Activated T-cell treated with anti-CD3 and anti-CD28 coated beads for 24 hours (primary cell): ENCODE measurements at places on chromosomes 13 and 19.

- DNase-seq = no peak
Observed at GRCh38 chr13:113046883-113047244, 58.7 kb upstream of the F7 start.

- DNase-seq = peak; percentile 44
Observed at GRCh38 chr19:6065685-6066374, 44.5 kb downstream of the RFX2 start.

DNA sequence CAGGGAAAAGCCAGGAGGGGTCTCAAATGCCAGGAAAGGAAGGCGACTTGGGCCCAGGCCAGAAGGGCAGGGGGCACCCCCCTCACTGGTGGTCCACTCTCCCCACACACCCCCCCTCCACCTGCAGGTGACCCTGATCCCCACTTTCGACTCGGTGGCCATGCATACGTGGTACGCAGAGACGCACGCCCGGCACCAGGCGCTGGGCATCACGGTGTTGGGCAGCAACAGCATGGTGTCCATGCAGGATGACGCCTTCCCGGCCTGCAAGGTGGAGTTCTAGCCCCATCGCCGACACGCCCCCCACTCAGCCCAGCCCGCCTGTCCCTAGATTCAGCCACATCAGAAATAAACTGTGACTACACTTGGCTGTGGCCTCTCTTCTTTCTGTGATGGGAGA is 14.9 kb downstream of the MAP1S start:
- DNase-seq = no peak

GRCh38 chr13:26253262-26253786 is 605 bp upstream of the CDK8 start:
- no peak for DNase-seq

DNA sequence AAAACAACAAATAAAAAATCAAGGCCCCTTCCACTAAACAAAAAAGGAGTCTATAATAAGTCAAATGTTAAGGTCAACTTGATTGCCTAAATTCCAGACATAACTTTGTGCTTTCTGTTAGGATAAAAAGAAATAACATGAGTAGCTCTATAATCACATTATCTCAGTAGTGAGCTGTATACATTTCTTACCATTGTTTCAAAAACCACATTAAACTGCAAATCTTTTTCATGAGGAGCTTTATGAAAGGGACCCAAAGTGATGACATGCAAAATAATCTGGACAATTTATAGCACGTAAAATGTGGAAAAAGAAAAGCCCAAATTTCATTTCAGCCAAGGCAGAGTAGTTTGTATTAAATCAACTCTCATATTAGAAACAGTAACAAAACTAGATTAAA is 269.2 kb downstream of the KLF12 start:
- no peak for DNase-seq

DNA sequence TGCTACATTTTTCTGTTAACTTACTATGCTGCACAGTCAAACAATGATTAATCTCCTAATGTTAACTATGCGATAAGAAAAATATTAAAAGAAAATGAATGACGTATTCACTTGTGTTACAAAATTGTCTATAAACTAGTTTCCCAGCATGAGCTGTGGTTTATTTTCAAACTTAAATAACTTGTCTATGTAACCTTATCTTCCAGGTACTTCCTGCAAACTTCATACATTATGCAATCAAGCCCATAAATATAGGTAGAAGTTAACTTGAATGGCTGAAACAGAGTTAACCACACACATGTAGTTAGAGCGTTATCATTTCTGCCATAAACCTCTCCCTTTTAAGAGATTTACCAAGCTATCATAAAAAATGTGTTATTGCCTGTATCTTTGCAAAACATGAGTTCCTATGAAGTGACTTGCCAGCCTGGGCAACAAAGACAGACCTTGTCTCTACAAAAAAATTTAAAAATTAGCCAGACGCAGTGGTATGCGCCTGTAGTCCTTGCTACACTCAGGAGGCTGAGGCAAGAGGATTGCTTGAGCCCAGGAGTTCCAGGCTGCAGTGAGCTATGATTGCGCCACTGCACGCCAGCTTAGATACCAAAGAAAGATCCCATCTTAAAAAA is 17.7 kb upstream of the KLF5 start:
- DNase-seq = no peak

DNA sequence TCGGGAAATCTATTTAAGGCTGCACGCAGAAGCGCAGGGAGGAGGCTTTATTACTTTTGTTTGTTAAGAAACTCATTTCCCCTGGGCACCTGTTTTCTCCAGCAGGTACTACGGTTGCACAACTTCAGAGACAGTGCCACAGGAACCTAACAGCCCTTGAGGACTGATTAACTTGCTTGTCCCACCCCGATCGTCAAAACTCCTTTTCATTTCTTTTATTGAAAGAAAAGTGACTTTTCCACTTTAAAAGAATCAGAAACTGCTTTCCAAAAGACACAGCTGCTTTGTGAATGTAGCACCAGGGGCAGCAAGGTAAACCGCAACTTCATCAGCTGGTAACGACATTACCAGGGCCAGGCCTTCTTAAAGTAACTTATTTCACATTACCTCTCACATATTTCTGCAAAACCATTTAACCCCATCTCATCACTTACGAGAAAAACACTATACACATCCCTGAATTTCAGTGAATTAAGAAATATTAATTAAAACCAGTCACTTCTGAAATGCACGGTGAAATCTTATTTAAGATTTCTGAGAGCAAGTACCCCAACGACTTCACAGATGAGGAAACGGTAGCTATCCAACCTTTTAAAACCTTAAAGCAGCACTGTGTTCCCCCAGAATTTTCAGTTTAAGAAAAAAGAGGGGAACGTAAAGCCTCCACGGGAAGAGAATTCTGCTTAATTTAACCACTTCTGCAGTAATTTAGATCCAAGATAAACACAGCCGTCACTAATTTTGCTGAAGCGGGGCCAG is 1.4 kb downstream of the ANKRD10 start:
- no peak for DNase-seq
